ENCODE measurements at places on chromosomes 5 and 9.

GRCh38 chr5:73233461-73234203, 60.6 kb downstream of the TMEM174 start:
- DNase-seq, result no peak

- DNase-seq, result no peak
Observed at GRCh38 chr5:159509002-159509660, 178.8 kb upstream of the IL12B start.

DNA sequence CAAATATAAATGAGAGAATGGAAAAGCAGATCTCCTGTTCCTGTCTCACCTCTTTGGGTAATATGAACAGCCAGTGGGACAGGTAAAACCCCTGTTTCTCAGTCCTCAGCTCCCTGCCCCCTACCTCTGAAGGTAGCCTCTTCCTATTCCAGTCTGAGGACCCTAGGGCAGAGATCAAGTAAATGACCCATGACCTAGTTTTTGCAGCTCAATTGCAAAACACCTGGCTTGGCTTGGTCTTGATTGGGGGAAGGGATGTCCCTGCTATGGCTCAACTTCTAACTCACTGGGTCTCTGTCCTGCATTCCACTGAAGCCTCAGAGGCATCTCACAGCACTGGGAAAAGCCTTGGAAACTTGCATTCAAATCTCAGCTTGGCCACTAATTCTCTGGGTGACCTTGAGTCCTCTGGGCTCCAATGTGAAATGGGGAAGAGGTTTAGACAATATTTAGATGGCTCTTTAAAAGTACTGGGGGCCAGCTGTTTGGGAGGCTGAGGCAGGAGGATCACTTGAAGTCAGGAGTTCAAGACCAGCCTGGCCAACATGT, 1.6 kb upstream of the GALT start:
- DNase-seq, result no peak

GRCh38 chr5:84092738-84093137, 291.9 kb downstream of the EDIL3 start:
- DNase-seq, result no peak

DNA sequence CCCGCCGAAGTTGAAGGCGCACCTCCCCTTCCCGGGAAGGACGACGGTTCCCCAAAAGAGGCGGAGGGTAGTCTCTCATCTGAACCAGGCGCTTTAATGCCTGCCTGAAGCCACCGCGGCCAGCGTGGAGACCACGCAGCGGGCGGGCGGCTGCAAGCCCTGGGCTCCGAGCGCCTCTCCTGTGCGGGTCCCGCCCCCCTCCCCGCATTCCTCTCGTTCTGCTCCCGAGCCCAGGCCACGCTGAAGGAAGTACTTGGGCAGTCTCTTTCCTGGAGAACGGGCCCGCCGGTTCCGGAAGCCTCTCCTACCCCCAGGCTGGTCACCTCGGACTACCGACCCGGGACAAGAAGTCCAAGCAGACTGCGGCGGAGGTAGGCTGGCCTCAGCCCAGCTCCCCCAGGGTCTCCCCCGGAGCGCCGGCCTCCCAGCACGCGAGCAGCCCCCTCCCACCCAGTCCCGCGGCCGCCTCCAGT, 571 bp downstream of the PPIC start:
- no peak for DNase-seq

- DNase-seq, result no peak
Observed at GRCh38 chr5:98749046-98749445, 24.4 kb upstream of the RGMB start.

GRCh38 chr5:172597755-172598155, 43.3 kb upstream of the NEURL1B start:
- no peak for DNase-seq

DNA sequence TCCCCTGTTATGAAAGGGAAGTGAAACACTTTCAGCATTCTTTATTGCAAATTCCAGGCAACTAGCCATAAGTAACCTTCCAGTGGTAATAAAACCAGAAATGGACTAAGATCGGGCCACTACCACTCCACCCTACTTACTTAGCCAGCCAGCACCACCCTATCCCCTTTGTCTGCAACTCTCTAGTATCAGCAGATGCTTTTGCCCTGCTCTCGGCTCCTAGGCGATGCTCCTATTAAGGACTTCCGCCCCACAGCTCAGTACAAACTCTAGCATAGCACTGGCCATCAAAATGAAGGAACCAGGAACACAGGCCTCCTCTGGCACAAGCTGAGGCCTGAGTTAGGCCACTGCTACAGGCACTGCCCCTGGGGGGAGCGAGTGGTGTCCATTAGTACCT, 81.2 kb downstream of the GLDC start:
- DNase-seq, result no peak

DNA sequence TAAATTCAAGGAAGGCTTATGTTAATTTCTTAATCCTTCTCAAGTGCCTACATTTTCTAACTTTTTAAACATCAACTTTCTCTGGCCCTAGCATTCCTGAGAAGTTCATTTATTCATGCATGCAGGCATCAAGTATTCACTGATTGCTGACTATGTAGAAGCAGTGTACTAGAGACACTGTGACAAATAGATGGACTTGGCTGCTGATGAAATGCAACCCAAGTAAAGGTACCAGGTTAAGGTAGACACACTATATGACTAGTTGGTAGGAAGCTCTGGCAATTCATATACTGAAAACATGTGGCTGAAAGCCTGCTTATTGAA, 66.6 kb downstream of the PRLR start:
- DNase-seq, result no peak

GRCh38 chr5:104611135-104611767, 1048.7 kb upstream of the NUDT12 start:
- DNase-seq, result no peak

- DNase-seq, result no peak
Observed at GRCh38 chr5:3100921-3101551, 349.6 kb upstream of the IRX2 start.

DNA sequence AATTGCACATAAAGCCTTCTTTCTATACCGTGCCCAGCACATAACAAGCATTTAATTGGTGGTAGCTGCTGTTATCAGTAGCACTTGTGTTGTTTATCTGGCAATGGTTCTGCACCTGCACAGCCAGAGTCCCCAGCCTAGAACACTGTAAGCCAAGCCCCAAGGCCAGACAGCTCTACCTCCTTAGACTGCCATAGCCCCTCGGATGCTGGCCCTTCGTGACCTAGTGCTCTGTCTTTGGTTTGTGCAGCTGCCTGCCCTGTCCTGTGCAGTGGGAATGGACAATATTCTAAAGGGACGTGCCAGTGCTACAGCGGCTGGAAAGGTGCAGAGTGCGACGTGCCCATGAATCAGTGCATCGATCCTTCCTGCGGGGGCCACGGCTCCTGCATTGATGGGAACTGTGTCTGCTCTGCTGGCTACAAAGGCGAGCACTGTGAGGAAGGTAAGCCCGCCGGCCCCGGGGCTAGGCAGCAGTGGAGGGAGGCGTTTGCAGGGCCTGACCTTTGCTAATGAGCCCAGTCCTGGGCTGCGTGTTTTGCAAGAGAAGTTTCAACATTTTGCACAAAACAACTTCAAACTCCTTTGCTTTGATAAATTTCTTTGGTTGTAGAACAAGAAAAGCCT, 173.3 kb upstream of the WWC1 start:
- no peak for DNase-seq

DNA sequence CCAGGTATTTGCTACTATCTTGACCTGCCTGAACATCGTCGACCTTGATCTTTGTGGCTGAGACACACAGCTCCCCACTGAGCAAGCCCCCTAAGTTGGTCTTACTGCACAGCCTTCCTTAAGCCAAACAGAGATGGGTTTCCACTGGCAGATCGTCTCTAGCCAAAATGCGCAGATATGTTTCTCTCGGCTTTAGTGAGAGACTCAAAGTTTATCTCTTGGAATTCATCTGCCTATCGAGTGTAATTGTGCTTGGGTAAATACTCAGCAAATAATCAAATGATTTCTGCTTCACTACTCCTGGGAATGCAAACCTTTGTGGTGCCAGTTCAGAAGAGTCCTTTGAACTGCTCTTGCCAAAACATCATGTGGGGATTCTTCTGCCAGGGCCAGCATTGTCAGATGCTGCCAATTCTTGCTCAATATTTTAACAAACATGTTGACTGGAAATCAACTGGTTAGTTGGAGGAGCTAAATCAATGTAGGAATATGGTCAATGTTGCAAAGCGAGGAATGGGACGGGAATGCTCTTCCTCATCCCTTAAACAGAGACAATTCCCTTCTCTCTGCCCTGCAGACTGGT, 141.2 kb upstream of the SLC28A3 start:
- no peak for DNase-seq

DNA sequence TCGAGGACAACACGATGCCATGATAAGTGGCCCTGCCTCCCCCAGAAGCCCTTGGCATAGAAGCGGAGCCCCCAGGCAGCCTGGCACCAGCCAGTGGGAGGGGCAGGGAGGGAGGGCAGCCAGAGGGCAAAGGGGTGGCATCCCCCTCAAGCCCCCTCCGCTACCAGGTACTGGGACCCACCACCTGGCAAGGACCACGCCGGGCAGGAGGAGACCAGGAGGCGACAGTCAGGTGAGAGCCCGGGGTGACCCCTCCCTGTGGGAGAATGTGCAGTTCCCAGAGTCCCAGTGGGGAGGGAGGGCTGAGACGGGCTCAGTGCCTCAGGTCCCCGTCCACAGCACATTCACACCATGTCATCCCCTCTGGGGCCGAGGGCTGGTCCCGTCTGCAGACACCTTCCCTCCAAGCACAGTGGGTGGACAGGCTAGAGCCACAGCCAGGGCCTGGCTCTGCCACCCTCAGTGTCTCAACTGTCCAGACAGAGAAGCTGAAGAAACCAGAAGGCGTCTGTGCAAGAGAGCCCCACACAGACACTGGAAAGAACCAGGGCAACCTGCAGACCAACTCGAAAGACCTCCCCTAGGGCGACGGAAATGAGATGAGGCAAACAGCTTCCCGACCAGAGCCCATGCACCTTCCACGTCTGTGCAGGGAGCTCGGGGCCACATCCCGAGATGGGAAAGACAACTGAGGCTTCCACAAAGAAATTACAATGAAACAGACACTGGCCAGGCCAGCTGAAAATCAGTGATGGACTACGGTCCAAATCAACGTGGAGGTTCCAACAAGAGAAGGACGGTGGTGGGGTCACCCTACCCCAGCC, 11.1 kb downstream of the BRD3 start:
- DNase-seq, result no peak

DNA sequence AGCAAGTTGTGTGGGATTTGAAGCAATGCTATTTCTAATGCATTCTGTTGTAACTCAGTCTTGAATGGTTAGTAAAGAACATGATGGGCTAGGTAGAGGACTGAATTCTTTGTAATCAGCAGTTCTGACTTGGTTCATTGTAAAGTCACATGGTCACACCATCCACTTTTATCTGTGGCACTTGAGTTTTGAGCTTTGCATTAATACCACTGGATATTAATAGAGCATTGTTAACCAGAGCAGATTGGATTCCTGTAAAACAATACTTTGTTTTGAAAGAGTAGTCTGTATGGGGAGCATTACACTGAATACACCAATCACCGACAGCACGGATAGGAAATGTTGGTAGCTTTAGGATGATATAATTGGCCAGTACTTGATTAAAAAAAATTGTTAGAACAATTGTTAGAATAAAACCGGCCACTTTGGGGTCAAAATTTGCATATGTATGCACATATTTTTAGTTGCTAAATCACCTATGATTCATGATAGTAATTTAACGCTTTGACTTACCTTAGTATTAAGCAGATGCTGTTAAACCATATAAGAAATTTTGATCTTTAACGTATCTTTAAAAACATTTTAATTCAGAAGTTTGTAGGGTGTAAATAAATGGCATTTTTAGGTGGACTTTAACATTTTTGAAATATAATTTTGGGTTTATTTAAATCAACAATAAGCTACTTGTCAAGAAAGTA, 17.4 kb downstream of the SLC12A2 start:
- no peak for DNase-seq

DNA sequence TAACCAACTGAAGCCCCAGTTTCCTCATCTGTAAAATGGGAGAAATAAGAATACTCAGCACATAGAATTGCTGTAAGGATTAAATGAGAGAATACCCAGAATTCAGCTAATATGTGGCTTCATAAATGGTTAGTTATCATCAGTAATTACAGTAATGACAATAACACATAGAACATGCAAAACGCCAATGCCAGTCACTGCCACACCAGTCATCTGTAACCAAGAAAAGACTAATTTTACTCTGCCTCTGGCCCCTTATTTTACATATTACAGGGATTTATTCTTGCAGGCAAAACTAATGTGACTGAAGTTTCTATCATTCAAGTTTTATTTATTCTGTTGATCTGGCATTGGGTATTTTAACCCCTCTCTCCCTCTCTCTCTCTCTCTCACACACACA, 46.5 kb downstream of the EBF1 start:
- DNase-seq, result no peak

DNA sequence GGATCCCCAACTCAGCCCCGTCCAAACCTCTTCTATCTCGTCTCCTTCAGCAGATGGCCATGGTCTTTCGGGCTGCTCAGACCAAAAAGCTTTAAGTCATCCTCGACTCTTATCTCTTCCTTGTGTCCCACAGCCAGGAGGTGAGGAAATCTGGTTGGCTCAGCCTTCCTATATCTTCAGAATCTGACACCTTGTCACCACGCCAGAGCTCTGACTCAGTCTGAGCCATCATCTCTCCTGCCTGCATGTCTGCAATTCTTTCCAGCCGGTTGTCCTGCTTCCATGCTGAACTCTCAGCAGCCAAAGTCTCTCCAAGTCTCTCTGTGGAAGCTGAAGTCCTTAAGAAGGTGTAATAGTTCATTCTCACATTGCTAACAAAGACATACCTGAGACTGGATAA, 419.3 kb upstream of the ADAMTS16 start:
- DNase-seq, result no peak

- no peak for DNase-seq
Observed at GRCh38 chr5:80895523-80895922, 64.6 kb upstream of the RASGRF2 start.

DNA sequence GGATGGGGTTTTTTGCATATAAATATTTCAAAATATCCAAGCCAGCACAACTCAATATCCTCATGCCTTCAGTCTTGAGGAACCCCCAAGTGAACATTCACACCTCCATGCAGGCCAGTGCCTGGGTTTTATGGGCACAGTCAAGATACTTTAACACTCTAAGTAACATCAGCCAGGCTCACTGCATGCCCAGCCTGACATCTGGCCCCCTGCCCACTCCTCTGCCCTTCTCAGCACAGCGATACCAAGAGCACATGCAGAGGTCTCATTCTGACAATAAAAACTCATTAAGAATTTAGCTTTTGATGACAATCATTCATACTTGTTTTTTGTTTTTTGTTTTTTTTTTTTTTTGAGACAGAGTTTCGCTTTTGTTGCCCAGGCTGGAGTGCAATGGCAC, 250.0 kb downstream of the CWC27 start:
- no peak for DNase-seq

GRCh38 chr9:93119953-93120845, 13.9 kb downstream of the NINJ1 start:
- no peak for DNase-seq

DNA sequence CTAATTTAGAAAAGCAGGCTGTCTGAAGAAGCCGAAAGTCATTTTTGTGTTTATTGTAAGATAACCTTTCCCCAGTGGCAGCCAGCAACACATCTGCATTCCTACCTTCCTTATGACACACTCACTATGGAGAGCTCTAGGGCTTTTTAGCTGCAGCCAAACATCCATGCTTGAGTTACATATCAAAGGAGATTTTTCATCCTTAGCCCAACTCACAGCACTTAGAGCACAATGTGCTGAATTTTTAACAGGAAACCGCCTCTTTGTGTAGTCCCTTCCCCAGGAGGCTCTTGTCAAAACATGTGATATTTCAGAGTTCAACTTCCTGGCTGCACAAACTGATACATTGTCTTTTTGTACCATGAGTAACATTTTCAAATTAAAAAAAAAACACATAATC, 379.2 kb downstream of the CTNND2 start:
- DNase-seq, result no peak

All from NCI-H187 (cell line).